NCI-H345 (cell line): ENCODE measurements at places on chromosomes 12 and 14.

DNA sequence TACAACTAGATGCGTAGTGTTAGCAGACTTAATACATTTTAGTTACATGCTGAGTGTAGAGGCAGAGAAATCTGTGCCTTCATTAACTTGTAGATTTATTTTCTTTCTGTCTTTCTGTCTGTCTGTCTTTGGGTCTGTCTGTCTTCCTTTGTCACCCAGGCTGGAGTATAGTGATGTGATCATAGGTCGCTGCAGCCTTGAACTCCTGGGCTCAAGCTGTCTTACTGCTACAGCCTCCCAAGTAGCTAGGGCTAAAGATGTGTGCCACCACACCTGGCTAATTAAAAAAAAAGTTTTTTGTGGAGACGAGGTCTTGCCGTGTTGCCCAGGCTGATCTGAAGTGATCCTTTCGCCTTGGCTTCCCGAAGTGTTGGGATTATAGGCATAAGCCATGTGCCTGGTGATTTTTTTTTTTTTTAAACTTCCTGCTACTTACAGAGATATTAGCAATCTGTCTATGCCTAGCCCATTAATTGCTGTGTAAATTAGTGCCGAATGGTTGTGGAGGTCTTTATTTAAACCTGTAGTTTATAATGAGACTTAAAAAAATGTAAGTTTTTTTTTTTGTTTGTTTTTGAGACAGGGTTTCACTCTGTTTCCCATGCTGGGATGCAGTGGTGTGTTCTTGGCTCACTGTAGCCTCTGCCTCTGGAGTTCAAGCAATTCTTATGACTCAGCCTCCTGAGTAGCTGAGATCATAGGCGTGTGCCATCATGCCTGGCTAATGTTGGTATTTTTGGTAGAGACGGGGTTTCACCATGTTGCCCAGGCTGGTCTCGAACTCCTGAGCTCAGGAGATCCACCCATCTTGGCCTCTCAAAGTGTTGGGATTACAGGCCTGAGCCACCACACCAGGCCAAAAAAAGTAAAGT, 22.8 kb downstream of the ERC1 start:
- DNase-seq: no peak

DNA sequence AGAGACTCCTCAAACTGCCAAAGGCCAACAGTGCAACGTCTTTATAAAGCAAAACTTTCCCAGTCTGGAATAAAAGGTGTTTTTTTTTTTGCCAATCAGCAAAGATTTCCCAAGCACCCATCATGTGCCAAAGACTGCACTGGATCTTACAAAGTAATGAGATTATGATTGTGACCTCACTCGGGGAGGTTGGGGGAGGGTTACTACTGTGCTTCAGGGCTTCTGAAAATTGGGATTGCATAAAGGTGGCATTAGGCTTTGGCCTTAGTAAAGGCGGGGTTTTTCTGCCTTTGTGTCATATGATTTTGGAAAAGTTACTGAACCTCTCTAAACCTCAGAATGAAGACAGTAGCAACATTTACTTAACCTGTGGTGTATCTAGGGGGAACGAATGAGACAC, 233.8 kb downstream of the DACT1 start:
- DNase-seq: no peak

- DNase-seq: no peak
Measured at GRCh38 chr12:47970843-47971242, 7.4 kb downstream of the TMEM106C start.

GRCh38 chr12:120998435-120998834, 17.9 kb downstream of the C12orf43 start:
- no peak for DNase-seq

DNA sequence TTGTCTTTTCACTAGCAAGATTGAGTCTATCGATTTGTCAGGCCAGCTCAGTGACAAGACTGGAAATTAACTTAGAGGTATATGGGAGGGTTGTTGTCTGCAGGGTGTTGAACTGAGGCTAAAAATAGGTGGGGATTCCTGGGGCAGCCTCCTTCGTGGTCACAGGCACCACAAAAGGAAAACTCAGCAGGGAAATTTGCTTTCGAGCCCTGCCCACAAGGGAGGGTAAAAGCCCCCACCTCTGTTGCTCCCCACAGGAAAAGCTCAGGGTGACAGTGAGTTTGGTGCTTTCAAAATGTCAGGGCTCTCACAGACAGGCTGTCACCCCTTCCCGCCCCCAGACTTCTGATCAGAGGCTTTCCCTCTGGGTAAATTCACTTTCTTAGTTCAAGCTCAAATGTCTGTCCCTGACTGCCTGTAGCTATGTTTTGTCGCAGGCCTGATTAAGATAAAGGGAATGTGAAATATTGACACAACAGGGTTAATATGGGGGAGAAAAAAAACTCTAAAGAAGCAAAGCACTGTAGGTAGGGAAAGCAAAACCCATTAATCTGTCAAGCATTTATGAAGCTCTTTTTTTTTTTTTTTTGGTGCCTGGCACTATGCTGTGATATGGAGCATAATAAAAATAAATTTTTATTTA, 11.7 kb upstream of the NFKBIA start:
- no peak for DNase-seq

DNA sequence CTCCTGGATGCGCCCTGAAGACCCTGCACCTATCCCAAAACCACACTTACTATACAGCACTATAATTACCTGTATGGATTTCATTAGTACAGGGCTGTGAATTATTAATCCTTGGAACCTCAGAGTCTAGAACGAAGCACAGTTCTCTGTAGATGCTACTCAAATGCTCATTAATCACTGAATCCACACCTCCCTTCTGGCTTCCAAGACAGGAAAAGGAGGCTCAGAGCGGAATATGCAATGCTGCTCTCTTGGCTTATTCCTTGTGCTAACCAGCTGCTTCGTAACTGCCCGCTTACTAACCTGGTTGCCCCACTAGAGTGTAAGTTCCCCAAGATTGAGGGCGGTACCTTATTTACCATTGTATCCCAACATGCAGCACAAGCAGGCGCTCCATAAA, 39.1 kb upstream of the NUDT4 start:
- DNase-seq: no peak

DNA sequence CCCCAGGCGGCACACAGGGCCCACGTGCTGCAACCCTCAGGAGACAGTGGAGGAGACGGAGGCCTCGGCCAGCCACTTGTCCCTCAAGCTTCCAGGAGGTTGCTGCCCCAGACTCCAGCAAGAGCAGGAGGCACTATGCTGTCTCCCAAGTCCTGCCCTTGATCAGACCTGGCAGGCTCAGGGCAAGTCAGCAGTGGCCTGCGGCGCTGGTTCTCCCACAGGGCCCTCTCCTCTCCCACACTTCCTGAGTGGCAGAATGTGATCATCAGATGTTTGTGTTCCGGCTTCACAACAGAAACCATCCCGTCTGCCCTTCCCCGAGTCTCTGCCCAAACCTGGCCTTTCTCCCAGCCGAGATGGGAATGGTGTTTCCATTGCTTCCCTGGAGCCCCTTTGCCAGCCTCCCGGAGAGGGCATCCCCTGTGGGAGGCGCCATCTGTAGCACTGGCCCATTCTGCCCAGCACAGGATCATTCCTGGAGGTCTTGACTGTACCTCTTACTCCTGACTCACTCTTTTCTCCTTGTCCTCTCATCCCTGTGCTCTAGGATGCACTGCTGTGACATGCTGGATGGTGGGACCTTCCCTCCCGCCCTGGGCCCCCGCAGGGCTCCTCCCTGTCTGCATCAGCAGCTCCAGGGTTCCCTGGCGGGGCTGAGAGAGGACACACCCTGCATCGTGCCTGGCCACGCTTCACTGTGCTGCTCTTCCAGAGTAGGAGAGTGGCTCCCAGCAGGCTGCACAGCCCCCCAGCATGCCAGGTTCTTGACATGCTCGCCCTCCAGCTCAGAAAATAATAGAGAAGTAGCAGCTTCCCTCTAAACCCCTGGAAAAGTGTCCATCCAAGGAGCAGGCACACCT, 114.7 kb upstream of the FKBP4 start:
- DNase-seq: peak; percentile 49

GRCh38 chr14:36028218-36028617, 148.3 kb downstream of the PTCSC3 start:
- peak; percentile 13 for DNase-seq

DNA sequence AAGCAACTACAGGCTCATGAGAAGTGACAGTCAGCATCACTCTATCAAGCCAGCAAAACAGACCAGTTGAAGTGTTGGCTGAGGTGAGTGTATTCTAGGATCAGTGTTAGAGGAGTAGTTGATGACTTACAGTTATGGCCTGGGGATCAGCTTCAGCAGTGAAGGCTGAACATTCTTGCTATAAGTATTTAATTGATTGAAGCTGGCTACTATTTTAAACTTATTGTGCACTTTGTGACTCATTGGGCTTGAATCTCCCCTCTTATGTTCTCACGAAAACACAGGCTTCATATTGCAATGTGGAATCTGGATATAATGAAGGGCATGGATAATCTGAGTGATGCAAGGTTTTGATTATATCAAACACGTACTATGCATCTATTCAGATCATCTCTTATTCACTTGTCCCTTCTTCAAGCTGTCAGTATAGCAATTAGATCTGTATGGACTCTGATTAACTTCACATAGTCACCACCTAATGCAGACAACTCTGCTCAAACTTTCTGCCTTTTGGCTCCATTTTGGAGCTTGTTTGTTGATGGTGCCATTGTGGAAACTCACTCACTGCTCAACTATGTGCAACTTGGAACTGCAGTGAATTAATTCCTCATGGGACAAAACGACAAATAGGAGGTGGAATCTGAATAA, 309.2 kb downstream of the SLC16A7 start:
- DNase-seq: no peak

DNA sequence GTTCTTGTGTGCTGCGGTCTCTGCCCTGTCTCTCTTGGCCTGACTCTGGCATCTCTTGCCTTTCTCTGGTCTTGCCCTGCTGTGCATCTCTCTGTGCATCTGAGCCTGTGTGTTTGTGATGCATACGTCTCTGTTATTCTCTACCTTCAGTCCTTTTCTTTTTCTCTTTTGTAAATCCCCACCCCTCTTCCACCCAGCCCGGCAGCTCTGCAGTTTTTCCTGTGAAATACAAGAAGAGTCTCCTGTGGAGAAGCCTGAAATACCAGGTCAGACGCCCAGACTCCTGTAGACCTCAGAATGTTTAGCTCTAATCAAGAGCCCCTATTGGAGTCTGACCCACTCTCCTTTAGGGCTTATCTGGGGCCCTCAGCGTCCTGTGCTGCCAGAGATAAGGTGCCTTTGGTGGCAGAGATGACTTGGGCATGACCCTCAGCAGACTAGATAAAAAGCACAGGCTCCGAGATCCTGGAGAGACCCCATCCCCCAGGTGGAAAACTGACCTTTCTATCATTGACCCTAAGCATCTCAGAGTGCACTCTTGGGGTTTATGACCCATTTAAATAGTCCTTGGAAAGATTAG, 167.5 kb upstream of the SRRM4 start:
- DNase-seq: no peak

DNA sequence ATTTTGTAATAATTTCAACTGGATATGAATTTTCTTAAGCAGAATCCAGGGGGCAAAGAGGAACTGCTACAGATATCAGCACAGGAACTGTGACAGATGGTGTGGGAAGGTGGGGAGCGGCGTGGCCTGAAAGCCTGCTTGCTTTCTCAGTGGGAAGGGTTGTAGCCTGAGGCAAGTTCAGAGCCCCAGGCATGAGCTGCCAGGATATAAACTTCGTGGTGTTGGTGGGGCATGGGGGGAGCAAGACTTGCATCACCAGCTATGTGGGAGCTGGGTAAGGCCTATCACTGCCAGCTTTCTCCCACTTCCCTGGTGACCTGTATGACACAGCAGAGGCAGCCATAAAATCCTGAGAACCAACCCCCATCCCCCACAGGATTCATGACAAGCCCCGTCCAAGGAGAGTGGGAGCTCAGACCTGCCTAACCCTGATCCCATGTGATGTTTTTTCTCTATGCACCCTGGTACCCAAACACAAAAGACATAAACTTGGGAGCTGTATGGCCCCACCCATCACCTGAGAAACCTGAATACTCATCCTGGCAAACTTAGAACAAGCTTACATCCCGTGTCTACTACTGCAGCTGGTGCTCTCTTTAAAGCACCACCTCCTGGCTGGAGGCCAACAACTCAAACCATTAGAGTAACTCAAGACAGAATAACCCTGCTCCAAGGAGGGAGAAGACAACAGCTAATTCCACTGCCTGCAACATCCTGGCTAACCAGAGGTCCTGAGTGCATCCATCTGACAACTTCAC, 16.5 kb downstream of the CLEC1A start:
- no peak for DNase-seq
